Stimulated activated CD8-positive, alpha-beta memory T cell treated with anti-CD3 and anti-CD28 coated beads, Interleukin-15, amount 100 ng/mL, for 4 hours (primary cell): ENCODE measurements at places on chromosomes 13 and 19.
A peak's percentile ranks its signal among the peaks of the same experiment; 100 is the strongest.

- no peak for DNase-seq
These were observed 33.2 kb upstream of the CASP14 start for GRCh38 chr19:15015946-15016542.

DNA sequence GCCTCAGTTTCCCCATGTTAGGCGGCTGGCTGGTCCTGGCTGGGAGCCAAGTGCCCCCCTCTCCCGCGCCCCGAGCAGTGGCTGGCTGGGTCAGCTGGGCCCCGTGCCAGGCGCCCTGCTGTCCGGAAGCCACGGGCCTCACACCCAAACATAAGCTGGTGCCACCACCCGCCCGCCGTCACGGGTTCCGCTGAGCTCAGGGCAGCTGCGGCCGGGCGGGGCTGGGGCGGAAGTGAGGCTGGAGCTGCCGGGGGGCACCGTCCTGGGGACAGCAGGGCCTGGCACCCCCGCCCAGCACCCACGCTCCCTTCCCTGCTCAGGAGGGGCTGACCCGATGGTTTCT is 19.3 kb downstream of the HCN2 start:
- no peak for DNase-seq

DNA sequence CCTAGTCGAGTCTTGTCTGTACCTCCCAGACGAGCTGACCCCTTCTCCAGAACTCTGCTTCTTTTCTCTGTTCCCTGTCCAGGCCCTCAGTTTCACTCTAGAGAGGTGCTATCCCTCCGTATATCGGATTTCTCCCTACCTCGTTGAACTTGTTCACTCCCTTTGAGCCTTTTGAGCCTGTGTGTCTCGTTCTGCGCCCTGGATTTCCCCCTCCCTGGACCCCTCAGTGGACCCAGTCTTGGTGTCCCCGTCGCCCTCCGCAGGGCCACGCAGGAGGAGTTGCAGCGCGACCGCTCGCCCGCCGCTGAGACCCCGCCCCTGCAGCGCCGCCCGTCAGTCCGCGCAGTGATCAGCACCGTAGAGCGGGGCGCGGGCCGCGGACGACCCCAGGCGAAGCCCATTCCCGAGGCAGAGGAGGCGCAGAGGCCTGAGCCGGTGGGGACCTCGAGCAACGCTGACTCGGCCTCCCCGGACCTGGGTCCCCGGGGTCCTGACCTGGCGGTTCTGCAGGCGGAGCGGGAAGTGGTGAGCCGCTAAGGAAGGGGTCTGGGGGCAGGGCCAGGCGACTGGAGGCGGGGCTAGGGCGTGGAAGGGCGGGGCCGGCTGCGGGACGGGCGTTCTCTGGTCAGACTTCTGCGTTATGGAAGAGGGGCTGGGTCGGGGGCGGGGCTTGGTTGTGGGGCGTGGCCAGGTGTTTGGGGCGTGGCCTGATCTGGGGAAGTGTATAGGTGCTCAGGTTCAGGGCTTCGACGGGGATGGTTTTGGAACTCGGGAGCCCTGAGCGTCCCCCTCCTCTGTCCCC is 5.5 kb downstream of the EPS8L1 start:
- peak; percentile 74 for DNase-seq

GRCh38 chr13:110126391-110126961 is 180.5 kb downstream of the COL4A1 start:
- DNase-seq: no peak

- no peak for DNase-seq
These were observed 143.2 kb upstream of the ZNF536 start for GRCh38 chr19:30228835-30229524.

DNA sequence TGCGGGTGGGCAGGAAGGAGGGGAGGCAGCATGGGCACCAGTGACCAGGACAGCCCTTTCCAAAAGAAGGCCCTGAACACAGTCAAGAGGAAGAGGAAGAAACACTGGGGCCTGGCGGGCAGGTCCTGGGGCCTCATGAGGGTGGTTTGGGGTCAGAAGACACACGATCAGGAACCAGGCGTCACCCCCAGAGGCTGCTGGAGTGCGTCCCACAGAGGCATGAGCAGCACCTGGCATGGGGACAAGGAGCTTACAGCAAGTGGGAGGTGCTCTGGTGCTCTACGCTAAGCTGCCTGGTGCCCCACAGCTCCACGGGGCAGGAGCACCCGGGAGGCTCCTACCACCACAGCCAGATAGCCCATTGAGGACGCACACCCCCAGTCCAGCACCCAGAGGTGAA is 20.0 kb downstream of the ELL start:
- no peak for DNase-seq

DNA sequence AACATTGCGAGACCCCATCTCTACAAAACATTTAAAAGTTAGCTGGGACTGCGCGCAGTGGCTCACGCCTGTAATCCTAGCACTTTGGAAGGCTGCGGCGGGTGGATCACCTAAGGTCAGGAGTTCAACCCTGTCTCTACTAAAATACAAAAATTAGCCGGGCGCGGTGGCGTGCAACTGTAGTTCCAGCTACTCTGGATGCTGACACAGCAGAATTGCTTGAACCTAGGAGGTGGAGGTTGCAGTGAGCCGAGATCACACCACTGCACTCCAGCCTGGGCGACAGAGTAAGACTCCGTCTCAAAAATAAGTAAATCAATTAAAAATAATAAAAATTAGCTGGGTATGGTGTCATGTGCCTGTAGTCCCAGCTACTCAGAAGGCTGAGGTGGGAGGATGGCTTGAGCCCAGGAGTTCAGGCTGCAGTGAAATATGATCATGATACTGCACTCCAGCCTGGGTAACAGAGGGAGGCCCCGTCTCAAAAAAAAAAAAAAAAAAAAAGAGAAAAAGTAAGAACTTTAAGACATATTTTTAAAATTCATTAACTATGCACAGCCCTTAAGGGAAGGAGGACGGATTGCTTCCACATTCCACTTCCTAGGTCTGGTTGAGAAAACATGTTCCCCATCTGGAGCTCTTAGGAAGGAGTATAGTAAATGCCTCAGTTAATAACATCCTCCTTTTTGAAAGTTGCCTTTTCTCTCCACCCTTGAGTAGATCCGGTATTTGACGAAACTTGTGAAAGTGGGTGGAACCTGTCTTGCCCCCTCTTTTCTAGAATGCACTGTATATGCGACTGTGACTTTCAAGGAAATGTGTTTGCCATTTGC is 26.1 kb downstream of the EXOC3L2 start:
- no peak for DNase-seq

DNA sequence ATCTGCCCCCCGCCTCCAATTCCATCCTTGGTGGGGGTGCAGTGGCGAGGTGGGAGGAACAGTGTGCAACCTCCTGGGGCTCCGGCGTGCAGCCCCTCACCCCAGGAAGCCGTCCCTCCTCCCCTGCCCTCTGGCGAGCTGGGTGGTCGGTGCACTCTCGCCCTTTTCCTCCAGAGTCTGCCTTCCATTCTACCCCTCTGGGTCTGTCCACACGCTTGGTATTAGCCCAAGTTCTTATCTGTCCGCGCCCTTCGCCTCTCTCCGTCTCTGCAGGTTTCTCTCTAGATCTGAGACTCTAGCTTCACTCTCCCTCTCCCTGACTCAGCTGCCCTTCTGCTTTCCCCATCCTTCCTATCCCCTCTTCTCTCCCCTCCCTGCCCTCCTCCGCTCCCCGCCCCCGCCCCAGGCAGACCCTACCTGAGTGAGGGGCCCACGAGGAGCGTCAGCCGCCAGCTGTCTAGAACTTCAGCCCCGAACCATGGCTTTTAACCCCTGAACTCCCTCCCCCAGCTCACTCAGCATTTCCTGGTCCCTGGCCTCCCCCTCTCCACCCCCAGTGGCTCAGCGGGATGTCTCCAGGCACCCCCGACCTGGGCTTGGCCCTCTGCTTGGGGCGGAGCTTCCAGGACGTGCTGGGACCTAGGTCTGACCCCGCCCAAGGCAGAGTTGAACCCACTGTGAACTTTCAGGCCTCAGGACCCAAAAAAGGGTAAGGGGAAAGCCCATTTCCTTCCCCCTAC is 499 bp upstream of the KLK13 start:
- DNase-seq: no peak

DNA sequence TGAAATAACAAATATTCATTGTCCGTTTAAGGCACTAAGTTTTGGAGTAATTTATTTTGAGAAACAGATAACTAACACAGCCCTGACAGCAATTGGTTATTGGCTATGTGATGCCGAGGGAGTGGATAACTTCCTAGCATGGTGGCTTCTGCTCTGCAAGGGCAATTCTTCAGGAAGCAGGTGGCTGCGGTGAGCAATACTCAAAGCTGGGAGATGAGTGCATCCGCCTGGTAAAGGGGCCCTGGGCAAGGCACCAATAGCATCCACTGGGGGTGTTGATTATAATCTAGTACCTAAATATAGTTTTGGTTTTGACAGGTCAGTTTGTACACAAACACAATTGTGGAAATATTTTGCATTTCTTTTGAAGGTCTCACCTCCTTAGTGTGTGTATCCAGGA is 41.0 kb downstream of the CCDC70 start:
- DNase-seq: no peak

DNA sequence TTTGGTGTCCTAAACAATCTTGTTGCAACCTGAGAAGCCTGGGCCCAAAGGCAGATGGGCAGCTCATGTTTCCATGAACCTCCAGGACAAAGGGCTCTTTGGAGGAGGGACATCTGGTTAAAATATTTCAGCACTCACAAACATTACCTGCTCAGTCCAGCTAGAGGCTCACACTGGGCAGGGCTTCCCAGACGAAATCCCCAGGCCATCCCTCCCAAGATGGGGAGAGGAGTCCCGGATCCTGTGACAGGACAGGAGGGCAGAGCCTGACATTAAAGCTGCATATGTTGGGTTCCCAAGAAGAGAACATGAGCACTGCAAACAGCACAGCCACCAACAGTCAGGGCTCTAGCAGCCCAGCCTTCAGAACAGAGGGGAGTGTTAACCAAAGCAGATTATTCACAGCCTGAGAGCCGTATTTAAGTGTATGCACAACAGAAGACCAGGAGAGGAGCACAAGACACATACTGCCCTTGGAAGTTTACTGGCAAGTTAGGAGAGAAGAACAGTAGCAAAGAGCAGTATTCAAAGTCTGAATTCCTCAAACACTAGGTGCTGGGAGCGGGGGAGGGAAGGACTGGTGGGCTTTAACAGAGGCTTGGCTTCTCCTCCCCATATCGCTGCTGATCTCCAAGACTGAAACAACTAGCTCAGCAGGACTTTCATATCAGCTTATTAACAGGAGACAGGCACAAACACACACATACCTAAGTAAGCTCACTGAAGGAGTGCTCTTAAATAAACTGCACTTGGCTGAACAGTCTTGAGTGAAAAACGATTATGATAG is 12.3 kb downstream of the ATP7B start:
- no peak for DNase-seq

DNA sequence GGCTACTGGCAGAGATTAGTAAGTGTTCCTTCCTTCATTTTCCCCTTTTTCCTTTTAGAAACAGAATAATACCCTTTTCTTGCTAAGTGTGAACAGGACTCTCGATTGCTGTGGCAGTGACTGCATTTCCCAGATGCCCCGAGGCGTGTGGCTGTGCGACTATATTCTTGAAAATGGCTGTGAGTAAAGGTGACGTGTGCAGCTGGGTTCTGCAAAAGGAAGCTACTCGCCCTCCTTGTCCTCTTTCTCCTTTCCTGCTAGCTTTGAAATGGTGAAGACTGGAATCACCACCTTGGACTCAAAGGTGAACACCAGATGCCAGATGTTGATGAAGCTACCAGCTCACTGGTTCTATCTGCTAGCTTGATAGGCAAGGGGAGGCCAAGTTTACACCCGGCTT is 121.4 kb downstream of the MIPEP start:
- no peak for DNase-seq

GRCh38 chr19:3056417-3057088 is 5.7 kb downstream of the TLE5 start:
- DNase-seq: no peak

DNA sequence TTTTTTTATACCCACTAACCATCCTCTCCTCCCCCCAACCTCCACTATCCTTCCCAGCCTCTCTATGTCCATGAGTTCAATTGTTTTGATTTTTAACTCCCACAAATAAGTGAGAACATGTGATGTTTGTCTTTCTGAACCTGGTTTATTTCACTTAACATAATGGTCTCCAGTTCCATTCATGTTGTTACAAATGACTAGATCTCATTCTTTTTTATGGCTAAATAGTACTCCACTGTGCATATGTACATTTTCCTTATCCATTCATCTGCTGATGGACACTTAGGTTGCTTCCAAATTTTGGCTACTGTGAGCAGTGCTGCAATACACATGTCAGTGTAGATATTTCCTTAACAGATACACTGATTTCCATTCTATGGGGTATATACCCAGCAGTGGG is 24.9 kb upstream of the ACP7 start:
- no peak for DNase-seq

DNA sequence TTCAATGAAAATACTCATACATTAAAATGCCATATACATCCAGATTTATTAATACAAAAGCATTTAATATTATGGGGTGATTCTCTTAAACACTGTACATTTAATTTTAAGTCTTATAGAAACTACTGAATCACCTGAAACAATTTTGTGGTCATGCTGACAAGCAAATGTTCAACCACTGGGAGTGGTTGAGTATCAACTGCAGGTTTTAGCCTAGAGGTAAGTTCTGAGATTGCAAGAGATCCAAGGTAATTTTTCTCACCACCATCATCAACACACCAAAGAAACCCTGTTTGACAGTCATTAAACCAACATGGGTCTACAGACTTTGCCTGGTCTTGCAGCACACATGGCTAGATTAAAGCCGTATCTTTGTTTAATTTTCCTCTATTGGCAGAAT is 196.3 kb downstream of the LHFPL6 start:
- no peak for DNase-seq

DNA sequence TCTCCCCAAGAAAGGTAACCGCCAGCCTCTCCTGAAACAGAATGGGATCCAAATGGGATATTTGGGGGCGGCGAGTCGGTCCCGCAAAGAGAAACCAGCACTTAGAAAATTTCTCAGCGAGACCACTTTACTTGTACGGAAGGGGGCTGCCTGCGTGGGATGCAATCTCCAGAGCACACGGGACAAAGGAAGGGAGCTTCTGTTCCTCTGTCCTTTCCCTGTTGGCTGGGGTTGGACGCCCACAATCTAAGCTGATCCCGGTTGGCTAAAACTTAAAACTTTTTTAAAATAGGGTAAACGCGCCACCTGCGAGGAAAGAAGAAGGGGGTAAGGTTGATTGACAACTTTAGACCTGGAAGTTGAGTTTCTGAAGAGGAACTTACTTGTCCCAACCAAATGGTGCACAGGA is 826 bp upstream of the BSG start:
- no peak for DNase-seq

DNA sequence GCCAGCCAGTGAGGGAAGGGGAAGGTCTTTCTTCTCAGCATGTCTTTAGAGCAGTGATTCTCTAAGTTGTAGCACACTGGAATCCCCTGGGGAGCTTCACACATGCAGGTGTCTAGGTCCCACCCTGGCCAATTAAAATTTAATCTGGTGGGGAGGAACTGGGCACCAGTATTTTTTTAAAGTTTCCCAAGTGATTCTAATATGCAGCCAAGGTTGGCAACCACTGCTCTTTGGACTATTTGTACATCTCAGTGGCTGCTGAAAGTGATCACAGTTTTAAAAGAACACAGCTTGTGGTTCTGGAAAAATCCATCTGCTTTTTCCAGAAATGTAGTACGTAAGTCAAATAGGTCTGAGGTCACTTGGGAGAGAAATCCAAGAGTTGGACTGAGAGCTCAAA is 10.7 kb upstream of the KATNAL1 start:
- DNase-seq: no peak
